Nucleus accumbens (tissue), 56 donors: ENCODE measurements at places on chromosomes 5 and 9.

- no peak for DNase-seq
These were observed 1038.8 kb upstream of the ARRDC3 start for GRCh38 chr5:92421942-92422341.

- DNase-seq: no peak
These were observed 772.3 kb downstream of the MAT2B start for GRCh38 chr5:164277720-164278119.

- no peak for DNase-seq
These were observed 37.8 kb downstream of the EXD3 start for GRCh38 chr9:137385061-137385655.

DNA sequence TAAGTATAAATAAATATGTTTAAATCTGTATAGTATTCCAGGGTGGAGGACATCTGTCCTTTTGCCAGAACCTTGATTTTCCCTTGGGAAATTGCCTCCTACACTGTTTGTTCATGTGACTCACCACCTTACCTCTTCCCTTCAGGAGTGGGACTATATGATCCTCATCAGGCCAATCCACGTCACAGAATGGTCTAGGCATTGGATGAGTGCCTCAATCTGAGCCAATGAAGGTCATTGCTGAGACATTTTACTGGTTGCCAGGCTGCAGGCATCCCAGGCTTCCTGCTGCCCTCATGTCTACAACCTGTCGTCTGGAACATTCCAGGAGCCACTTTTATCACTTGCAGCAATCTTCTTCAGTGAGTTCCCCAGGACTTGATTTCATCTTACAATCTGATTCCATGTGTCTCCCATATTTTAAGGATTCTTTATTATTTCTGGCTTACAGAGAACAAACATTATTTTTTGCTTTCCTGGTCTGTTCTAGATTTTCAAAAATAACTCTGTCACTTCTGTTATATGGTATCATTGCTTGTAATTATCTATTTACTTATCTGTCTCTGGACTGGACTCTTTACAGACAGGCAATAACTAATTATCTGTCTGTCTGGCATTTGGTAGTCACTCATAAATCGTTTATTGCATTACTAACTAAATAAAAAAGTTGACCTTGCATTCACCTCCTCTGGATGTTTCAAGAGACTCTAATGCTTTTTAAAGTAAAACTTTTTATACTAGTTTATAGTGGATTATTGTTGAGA lies 107.3 kb upstream of the APC start:
- DNase-seq: no peak

DNA sequence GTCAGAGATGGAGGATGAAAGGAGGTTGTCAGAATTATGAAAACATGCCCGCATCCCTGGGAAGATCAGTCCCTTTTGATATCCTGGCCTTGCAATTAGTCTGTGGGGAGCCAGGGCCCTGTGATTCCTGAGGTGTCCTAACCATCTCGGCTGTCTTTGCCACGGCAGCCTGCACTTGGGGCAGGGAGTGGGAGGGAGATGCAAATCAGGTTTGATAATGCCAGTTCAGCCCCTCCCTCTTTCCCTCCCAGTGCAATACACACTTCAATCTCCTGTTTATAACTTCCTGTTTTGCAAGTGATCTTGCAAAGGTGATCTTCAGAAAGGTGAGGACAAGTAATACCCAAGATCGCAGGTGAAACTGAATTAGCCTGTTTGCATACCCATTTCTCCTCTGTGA lies 114.0 kb upstream of the ALDH1B1 start:
- no peak for DNase-seq

DNA sequence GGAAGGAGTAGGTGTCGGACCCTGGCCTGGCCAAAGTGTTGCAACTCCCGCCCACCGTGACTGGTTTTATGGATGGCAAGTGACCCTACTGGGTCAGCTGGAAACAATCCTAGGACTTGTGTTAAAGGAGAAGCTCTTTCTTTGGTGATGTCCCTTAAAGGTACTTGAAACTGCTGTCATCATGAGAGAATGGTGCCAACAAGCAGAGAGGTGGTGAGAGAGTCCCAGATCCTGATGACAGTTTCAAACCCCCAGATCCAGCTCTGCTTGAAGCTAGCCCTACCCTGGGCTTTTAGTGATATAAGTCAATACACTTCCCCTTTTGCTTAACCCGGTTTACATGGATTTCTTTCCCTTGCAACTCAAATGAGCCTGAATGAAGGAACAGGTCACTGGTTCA lies 72.5 kb upstream of the UBTD2 start:
- DNase-seq: no peak

- DNase-seq: no peak
These were observed 175.1 kb downstream of the HCN1 start for GRCh38 chr5:45521067-45521466.

DNA sequence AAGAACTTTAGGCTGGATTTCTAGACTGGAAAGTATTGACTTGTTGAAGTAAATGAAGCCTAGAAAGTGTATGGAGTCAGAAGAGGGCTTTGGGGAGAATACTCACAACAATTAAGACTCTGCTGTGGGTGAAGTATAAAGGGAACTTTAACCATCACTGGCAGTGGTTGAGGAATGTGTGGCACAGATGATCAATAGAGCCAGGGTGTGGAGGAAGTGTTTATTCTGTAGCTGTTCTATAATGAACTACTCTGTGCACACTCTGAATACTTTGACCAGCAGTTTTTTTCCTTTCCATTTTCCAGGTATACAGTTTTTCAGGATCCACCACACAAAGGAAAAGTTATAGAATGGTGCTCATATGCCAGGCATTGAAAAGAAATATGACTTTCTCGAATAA lies 106.7 kb downstream of the SCAMP1 start:
- no peak for DNase-seq

DNA sequence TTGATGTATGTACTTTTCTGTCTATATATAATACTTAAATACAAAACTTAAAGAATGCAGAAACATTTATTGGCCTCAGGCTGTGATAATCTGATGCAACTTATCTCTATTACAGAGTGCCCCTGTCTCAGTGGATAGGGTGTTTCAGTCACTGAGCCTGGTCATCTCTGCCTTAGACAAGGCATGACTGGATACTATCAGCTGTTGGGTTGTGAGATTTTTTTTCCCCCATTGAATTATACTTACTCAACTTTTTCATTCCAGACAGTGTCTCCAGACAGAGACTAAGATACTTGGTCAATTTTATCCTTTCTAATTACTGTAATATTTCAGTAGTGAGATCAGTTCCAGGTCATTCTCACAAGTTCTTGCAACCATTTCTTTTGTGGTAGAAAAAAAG lies 26.7 kb downstream of the XRCC4 start:
- DNase-seq: no peak

- no peak for DNase-seq
These were observed at the start of gene GOLGA2 for GRCh38 chr9:128275198-128276007. Gene GOLGA2, minus strand, starts transcription at chr9:128276007. Its CDS starts 31 bp downstream, at chr9:128275976.

GRCh38 chr5:77876862-77877502 lies 100.8 kb upstream of the TBCA start:
- DNase-seq: no peak

DNA sequence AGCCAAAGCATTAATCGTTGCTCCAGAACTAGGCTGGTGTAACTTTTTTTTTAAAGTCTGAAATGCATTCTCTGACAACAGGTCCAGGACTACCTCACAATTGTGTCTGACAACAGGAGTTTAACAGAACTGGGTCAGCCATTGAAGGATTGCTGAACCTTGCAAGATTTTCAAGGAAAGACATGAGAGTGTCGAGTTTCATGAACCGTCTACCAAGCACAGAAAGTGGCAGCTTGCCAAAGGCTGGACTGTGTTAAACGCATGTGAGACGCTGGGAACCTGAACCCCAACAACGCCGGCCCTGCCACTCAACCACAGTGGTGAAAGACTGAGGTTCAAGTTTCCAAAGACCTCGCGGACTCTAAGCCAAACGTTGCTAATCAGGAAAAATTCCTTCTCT lies 79.1 kb downstream of the LHFPL2 start:
- DNase-seq: peak; percentile 45

- DNase-seq: no peak
These were observed 75.9 kb downstream of the KDM4C start for GRCh38 chr9:6833518-6834192.

DNA sequence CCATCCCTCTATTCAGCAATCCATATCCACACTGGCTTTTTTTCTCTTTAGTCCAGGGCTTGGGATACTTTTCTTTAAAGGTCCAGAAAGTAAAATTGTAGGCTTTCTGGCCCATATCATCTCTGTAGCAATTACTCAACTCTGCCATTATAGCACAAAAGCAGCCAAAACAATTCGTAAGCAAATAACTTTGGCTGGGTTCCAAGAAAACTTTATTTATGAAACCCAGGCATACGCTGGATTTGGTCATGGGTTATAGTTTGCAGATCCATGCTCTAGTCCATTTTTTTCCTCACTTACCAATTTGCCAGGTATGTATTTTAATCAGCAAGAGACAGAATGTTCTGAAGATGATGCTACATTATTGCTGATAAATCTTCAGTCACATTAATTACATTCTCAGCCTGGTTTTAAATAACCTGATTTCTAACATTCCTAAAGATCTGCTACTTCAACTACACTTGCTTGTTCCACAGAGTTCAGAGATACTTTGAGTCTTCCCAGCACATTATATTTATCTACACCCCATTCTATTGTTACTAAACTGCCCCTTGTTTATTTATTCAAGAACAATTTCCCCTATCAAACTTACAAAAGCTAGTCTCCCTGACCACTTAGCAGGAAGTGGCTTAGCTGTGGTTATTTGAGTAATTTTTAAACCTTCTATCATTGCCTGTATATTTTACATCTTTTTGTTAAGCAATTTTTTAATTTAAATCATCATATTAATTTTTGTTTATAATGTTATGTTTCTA lies 161.0 kb downstream of the ISL1 start:
- DNase-seq: no peak

DNA sequence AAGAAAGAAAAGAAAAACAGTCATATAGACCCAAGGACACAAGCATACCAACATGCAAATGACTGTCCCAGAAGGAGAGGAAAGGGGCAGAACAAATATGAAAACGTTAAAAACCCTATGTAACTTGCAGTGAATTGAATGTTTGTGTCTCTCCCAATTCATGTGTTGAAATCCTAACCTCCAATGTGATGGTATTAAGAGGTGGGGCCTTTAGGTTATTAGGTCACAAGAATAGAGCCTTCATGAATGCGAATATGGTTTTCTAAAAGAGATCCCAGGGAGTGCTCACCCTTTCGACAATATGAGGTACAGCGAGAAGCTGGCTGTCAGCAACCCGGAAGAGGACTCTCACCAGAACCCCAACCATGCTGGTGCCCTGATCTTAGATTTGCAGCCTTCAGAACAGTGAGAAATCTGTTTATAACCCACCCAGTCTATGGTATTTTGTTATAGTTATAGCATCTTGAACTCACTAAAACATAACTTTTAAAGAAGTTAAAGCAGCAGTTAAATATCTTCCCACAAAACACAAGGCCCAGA lies 14.0 kb downstream of the HNRNPAB start:
- DNase-seq: no peak

DNA sequence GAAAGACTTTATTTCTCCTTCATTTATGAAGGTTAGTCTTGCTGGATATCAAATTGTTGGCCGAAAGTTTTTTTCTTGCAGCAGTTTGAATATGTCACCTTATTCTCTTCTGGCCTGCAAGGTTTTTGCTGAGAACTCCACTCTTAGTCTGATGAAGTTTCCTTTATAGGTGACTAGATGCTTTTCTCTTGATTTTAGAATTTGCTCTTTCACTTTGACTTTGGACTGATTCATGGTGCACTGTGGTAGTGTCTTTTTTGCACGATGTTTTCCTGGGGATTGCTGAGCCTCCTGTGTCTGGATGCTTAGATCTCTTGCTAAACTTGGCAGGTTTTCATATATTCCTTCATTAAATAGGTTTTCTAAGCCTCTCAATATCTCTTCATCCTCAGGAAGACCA lies 12.4 kb downstream of the AHRR start:
- no peak for DNase-seq

DNA sequence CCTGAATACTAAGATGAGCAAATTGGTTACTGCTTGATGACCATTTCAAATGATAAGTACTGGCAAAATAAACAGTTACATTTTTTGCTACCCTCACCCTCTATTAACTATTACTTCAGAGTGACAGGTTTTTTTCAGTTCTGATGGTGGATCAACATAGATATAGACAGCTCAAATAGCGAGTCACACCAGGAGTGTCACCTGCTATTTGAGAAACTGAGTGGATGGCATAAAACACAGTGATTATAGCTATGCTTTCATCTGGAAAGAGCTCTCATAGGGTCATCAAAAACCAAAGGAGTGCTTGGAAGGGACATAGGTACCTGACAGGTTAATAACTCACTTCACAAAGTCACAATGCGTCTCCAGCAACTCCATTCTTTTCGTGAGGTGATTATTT lies 244.5 kb upstream of the C9orf72 start:
- DNase-seq: no peak

DNA sequence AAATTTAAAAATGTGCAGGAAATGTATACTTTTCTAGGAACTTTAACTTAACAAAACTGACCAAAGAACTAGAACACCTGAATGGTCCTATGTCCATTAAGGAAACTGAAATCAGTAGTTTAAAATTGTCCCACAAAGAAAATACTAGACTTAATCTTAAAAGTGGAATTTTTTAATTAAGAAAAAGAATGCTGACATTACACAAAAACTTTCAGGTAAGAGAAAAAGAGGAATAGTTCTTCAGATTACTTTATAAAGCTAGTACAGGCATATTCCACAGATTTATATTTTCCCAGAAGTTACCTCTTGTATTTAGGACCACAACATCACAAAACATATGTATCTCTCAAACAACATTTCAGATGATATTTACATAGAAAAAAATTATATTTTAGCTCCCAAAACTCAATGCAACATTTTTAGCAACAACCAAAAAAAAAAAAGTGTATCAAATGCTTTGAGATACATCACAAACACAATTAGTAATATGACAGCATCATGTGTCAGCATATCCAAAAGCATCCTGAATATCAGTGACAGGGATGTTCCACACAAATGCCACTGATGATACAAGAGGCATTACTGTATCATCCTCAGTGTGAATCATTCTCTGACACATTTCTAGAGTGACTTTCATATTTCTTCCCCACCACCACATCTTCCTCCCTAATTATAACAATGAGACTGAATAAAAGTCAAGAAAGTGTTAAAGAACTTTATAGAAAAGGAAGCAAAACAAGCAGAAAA lies 264.0 kb downstream of the EPB41L4A start:
- DNase-seq: no peak

- DNase-seq: no peak
These were observed 15.7 kb upstream of the FST start for GRCh38 chr5:53464722-53465121.

GRCh38 chr5:15510831-15511230 lies 10.9 kb downstream of the FBXL7 start:
- no peak for DNase-seq

GRCh38 chr5:133114933-133115310 lies 63.1 kb downstream of the HSPA4 start:
- DNase-seq: no peak

GRCh38 chr5:14364576-14365472 lies 216.8 kb upstream of the OTULINL start:
- DNase-seq: no peak

GRCh38 chr5:58148254-58148775 lies 311.6 kb downstream of the PLK2 start:
- no peak for DNase-seq

DNA sequence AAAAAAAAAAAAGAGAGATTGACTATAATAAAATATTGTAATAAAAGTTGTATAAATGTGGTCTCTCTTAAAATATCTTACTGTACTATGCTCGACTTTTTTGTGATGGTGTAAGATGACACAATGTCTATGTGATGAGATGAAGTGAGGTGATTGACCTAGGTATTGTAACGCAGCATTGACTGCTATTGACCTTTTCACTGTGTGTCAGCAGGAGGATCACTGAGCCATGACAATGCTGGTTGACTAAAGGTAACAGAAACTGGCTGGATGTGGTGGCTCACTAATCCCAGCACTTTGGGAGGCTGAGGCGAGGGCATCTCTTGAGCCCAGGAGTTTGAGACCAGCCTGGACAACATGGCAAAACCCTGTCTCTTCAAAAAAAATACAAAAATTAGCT lies 78.6 kb upstream of the MYO10 start:
- no peak for DNase-seq
